Activated CD4-positive, alpha-beta memory T cell treated with anti-CD3 and anti-CD28 coated beads for 36 hours (primary cell): ENCODE measurements at places on chromosomes 1 and 21.

DNA sequence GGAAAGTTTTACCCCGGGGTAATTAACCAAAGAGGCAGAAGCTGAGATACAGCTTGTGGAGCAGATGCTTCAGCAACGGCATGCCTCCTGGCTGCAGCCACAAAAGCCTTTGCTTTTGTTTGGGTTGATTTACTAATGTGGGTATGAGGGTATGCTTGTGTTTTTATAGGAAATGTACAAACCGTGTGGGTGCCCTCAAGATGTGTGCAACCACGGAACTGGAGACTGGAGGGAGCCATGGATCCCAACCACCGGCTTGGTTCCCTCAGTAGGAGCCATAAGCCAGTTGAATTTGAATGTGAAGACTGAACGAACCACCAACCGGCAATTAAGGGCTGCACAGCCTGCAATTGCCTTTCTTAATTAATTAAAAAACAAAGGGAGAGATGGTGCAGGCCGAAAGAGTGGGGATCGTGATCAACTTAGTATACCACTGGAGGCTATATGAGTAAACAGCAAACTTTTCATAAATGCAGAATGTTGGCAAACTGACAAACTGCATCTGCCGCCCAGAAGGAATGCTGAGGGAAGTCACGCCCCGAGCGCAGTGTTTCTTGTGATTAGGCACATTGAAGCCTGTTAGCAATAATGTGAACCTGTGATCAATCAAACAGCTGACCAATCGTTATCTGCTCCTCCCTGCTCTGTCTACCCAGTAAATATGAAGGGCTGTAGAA, 104.1 kb downstream of the DISP1 start:
- no peak for DNase-seq

DNA sequence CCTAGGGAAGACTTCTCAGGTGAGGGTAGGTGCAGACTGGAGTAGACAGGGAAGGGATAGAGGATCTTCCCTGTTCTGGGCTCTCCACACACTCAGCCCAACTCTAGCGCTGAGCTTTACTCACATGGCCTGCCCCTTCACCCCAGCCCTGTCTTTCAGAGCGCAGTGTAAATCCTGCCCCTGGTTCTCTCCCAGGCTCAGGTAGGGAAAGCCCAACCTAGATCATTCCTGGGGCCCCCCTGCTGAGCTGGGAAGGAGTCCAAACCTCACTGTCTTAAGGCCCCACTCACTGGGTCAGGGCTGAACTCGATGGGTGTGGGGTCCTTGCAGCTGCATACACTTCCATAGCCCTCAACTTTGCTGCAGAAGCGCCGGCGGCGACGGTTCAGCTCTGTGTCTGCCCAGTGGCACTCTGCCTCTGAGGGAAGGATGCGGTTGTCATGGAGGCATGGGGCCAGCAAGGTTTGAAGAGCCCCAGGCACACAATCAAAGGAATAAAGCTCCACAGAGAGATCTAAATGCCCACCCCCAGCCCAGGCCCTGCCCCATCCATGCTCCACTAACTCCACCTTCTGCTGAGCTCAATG, 4.2 kb downstream of the POMGNT1 start:
- DNase-seq = no peak

GRCh38 chr1:209732725-209733124, 23.1 kb upstream of the TRAF3IP3 start:
- no peak for DNase-seq

DNA sequence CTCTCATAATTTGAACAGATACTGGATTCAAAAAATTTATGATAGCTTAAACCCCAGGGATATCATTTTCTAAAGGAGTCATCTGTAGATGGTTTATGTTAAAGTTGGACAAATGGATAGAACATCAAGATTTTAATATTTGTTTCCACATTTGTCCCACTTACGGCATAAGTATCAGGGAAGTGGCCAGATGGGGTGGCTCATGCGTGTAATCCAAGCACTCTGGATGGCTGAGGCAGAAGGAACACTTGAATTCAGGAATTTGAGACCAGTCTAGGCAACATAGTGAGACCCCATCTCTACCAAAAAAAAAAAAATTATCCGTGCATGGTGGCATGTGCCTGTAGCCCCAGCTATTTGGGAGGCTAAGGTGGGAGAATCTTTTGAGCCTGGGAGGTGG, 229.1 kb downstream of the GPR52 start:
- DNase-seq = no peak

GRCh38 chr1:93140106-93140505, 40.1 kb downstream of the TMED5 start:
- DNase-seq = no peak
